ENCODE measurements at places on chromosomes 5 and 9. TPM values are rescaled to one million over a fixed set of nuclear protein-coding genes. Genes with fewer than 3 reads are reported as not detected.

- no peak for DNase-seq
Observed at GRCh38 chr9:111798786-111799185, 4.0 kb upstream of the SHOC1 start.

GRCh38 chr5:31317665-31318064 lies 124.2 kb downstream of the CDH6 start:
- no peak for DNase-seq

DNA sequence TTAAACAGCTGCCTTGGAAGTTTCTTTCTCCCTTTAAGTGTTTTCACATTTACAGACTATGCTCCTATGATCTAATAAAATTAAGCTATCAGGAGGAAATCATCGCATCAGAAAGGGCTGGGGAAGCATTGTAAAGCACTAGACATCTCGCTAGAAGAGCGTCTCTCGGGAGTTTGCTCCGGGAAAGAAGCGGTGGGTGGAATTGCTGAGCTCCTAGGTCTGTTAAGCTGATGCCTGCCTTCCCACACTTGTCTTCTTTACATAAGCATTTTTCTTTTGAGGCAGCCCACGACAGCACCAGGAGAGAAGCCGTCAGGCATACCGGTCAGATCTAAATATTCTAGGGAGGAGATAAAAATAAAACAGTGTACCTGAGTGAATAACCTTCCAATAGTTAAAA lies 541.7 kb upstream of the TUSC1 start:
- DNase-seq = peak; percentile 42

DNA sequence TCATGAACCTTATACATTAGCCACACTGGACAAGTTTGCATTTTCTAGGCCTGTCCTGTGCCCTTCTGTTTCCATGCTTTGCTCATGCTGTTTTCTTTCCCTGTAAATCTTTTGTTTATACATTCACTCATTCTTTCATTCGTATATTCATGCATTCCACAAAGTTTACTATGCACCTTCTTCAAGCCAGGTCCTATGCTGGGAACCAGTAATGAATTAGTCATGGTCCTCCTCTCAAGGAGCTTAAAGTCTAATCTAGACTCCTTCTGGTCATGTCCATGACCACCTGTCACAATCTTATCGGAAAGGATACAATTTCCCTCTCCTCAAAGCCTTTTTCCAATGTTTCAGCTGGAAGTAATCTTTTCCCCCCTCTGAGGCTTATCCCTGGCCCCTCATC lies 9.1 kb upstream of the XPA start:
- DNase-seq = no peak

- DNase-seq = peak; percentile 53
Observed at GRCh38 chr9:93093127-93093876, 2.7 kb upstream of the CARD19 start.

DNA sequence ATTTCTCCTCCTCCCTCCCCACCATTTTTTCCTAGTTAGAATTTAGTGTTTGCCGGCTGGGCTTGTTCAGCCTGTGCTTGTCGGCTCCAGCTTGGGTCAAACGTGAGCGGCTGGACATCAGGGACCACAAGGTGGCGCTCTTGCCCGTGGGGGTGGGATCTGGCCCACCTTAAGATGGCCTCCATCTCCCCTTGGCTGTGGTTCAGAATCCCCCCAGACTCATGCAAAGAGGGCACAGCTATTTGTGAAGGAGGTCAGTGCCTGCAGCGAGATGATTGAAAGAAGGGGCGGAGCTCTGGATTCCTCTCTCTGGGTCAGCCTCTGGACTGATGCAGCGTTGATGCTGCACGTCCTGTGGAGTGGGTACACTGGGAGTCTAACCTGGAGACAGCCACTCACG lies 283.3 kb upstream of the TUT7 start:
- peak; percentile 53 for DNase-seq

GRCh38 chr5:108201721-108202120 lies 180.2 kb downstream of the FBXL17 start:
- no peak for DNase-seq

GRCh38 chr5:123482258-123482657 lies 29.7 kb upstream of the CSNK1G3 start:
- no peak for DNase-seq

DNA sequence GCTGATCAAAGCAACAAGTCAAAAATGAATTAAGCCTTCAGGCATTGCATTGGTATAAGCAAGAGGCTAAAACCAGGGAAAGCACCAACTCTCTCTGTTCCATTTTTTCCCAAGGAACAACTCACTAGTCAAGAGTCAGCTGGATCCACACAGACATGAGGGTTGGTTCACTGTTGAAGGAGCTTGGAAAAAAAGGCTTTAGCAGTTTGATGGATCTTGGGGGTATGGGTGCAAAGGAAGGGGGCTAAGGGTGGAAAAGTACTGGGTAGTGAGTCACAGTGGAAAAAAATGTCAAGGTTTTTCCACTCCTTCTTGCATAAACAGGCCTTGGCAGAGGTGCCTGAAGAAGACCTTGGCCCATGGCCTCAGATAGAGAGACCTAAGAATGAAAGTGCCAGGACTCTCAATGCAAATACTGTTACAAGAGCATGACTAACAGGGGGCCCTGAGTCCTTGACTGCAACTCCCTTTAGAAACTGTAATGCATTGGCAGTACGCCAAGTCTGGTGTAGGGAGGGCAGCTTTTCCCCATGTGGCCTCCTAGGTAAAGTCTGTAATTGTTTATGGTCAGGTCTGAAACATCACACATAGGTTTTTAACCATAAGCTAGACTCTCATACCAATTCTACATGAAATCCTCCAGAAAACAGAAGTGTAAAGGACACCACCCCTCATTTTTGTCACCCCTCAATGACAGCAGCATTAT lies 23.7 kb downstream of the ACTL7A start:
- peak; percentile 2 for DNase-seq

DNA sequence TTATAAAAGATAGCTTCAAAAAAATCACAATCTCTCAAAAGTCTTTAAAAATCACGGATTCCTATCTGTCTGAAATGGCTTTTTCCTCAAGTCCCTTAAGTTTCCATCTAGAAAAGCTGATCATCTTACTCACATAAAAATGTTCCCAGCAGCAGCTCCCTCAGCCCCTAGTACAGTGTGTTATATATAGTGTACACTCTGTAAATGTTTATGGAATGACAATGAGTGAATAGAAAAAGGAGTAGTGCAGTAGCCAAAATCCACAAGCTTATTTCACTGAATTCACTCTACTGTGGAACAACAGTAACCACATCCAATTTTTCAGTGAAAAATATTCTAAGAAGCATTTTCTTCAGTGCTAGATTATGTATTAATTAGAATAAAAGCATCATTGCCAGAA lies 609.4 kb downstream of the DTWD2 start:
- peak; percentile 10 for DNase-seq

DNA sequence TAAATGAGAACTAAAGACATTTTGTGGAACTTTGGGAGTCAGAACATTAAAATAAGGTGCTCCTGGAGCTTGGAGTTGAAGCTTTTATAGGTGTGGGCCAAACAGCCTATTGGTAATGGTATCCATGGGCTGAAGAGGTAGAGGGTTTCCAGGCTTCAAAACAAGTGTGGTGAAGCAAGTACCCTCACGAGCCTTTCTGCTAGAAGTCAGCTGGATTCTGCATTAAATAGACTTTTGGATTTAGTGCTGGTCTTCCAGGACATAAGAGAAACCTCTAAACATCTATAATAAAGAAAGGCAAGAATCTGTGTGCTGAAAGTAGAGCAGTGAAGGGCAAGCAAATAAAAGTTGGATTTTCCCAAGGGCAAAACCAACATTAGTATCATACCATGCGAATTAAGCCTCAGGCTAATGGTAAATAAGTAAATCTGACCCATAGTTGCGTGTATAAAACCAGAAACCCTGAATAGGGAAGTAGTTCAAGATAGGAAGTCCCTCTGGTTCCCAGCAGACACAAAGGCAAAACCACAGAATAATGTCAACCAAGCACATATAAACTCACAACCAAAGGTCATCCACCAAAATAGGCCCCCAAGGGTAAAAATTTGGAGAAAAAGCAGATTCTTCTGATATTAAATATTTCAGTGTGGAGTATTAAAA lies 306.3 kb downstream of the TLE4 start:
- no peak for DNase-seq

DNA sequence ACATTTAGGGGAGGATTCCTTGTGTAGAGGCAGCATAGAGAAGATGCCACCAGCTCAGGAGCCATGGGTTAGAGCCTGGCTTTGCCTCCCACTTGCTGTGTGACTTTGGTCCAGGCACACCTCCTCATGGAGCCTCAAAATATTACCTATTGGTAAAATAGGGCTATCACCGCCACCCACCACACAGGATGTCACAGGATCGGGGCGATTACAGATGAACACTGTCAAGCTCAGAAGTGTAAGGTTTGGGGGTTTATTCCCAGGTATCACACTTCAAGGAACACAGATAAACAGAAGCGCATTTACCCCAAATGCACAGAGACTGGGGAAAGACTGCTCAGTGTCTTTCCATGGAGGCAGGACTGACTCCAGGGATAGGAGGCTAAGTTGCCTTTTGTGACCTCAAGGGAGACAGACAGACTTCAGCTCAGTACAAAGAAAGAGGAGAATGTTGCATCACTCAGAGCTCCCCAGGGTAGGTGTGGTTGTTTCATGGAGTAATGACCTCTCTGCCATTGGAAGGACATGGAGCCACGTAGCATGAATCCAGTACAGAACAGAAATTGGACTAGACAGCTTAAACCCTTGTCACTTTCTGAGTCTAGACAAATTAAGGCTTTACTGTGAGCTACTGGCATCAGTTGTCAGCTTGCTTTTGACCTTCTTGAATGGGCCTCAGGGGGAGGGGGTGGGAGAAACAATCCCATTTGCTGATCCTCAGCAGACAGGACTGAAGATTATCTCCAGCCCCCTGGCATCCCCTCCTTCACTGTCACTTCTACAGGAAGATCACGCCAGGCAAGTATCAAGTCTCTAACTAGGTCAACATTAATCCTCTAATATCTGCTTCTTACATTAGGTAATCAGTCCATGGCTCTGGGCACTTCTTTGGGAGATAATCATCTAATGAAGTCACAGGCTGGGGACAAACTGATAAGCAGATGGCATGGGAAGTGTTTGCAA lies 6.5 kb downstream of the TRAF1 start:
- no peak for DNase-seq

- no peak for DNase-seq
Observed at GRCh38 chr9:77455312-77455927, 192.7 kb downstream of the GNA14 start.

- DNase-seq = no peak
Observed at GRCh38 chr5:92884469-92884868, 696.5 kb downstream of the NR2F1-AS1 start.

- no peak for DNase-seq
Observed at GRCh38 chr5:57339521-57339920, 143.1 kb downstream of the ACTBL2 start.

- peak; percentile 71 for DNase-seq
Observed at GRCh38 chr9:13898957-13899356, 415.0 kb downstream of the NFIB start.

- DNase-seq = no peak
Observed at GRCh38 chr5:17379100-17379951, 118.7 kb upstream of the TAF11L2 start.

DNA sequence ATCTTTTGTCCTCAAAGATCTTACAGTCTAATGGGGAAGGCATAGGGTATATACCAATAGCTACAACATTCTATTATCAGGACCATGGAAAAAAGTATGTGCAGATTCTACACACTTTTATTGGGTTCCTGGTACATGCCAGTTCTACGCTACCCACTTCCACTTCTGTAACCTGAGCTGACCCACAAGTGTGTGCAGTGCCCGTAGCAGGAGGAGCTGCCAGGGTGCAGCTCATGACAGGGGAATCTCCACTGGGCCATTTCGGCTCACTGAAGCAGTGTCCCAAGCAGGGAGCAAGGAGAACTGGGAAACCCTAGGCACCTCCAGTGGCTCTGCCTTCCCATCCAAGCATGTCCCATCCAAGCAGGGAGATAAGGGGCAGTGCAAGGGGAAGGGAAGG lies 60.4 kb downstream of the FOXI1 start:
- DNase-seq = no peak

GRCh38 chr5:124957063-124957462 lies 210.6 kb upstream of the ZNF608 start:
- no peak for DNase-seq

DNA sequence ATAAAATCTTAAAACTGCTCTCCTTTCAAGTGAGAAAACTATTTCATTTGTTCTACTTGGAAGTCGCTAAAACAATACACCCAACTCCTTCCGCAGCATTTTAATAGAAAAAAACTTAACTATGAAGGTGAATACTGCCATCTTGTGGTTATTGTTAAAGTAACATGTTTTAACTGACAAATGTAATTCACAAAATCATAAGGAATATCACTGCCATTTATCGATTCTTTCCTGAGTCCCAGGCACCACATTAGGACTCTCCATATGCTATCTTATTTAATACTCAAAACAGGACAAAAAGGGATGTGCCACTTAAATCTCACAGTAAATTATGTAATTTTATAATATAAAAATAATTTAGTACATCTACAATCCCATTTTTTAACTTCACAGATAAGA lies 130.5 kb upstream of the ITGA1 start:
- no peak for DNase-seq

DNA sequence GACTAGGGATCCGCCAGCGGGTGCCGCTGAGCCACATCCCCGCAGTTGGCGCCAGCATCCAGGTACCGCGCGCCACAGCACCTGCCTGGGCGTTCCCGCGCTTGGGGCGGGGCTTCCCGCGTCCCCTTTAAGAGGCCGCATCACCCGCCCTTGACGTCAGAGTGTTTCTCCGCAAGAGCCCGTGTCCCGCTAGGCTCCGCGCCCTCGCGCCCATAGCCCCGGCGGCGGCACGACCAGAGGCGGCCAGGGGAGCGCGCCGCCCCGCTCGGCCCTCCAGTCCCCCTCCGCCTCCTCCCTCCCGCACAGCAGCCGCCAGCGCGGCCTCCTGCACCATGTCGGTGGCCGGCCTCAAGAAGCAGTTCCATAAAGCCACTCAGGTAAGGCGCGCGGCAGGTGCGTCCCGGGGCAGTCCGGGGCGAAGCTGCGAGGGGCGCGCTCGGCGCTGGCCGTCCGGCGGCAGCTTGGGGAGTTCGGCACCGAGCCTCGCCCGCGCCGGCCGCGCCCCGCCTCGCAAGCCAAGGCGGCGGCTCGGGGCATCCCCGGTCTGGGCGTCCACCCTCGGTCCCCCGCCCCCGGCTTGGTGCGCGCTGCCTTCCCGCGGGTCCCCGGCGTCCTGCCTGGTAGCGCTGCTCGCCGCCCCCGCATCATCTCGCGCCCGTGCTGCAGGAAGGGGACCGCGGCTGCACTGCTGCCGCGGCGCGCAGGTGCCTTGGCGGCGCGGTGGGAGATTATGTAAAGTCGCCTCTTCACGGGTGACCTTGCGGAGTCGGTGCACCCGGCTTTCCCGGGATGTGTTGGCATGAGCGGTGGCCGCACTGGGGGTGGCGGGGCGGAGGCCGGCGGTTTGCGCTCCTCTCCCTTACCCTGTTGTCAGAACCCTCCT lies at the start of gene SH3GL2:
Gene SH3GL2 (plus strand): TSS at position 156 of the 883 bp plus-strand sequence.
- no peak for DNase-seq

DNA sequence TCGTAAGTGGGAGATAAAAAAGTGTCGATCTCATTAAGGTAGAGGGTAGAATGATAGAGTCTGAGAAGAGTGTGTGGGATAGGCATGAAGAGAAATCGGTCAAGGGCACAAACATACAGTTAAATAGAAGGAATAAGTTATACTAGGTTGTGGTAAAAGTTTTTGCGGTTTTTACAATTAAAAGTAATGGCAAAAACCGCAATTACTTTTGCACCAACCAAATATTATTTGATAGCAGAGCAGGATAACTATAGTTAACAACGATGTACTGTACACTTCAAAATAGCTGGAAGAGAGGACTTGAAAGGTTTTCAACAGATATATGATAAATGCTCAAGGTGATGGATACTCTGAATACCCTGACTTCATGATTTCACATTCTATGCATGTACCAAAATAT lies 135.8 kb upstream of the CDH12 start:
- DNase-seq = no peak

REEP5 gene
- polyA plus RNA-seq = 76.3 TPM

FAXDC2 gene
- 10.6 TPM for polyA plus RNA-seq

PROB1 gene
- 24.2 TPM for polyA plus RNA-seq

PCDHB5 gene
- polyA plus RNA-seq = 2.7 TPM
